ENCODE measurements at places on chromosomes 13 and 19.

DNA sequence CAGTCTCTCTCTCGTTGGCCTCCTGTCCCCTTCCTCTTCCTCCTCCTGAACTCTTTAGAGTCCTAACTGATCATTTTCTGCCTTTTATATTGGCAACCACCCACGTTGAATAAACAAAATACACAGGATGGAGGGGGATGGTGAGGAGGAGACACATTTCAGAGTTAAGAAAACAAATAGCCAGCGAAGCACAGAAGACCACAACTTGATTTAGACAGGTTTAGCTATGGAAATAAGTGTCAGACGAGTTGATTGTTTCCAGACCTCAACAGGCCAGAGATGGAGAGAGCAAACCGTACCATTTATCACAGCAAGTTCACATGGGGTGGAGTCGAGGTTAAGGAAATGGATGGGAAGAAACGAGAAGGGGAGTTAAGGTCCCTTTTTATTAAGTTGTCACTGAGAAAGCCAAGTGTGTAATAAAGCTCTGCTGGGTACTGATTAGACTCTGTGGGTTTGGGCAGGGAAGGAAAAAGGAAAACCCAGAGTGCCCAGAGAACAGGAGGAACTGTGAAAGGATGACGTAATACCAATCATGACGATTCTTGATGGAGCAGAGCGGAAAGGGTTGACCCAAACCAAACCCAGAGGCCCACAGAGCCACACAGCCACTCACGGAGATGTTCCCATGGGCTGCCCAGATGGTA, 11.1 kb upstream of the SERP2 start:
- no peak for DNase-seq

GRCh38 chr19:46350029-46350757, 3.3 kb downstream of the PPP5C start:
- no peak for DNase-seq

DNA sequence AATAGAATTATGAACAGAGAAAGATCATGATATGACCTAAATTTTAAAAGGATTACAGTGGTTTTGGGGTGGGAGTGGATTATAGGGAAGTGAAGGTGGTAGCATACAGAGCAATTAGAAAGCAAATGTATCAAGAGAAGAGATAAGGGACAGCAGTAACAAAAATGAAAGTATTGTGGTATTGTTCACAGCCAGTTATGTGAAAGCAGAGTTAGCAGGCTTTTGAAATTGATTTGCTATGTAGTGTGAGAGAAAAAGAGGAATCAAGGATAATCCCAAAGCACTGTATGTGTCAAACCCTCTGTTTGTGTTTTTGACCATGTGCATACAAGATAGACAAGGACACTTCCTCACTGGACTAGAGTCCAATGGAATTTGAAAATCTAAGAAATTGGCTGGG, 1721.4 kb downstream of the PCDH9 start:
- DNase-seq = no peak

- DNase-seq = no peak
Measured at GRCh38 chr19:6664916-6665315, 5.0 kb downstream of the TNFSF14 start.

Measured in ELR (cell line).